NCI-H510A treated with DMSO at 0.1 percent for 48 hours (cell line): ENCODE measurements at places on chromosomes 2 and 18.
A peak's percentile ranks its signal among the peaks of the same experiment; 100 is the strongest.

DNA sequence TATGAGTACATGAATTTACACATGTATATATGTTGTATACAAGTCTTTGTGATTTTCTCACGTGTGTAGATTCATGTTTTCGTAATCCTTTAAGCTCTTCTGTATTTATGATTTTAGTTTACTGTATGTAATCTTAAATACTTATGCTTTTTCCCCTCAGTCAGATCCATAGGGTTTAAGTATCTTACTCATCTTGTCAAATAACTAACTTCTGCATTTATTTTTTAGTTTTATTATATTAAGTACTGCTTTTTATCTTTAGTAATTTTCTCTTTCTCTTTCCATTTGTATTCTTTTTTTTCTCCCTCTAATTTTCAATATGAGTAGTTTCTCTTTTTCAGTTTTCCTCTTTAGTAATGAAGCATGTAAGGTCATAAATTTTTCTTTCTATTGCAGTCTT is 179.4 kb downstream of the LCLAT1 start:
- DNase-seq: no peak

DNA sequence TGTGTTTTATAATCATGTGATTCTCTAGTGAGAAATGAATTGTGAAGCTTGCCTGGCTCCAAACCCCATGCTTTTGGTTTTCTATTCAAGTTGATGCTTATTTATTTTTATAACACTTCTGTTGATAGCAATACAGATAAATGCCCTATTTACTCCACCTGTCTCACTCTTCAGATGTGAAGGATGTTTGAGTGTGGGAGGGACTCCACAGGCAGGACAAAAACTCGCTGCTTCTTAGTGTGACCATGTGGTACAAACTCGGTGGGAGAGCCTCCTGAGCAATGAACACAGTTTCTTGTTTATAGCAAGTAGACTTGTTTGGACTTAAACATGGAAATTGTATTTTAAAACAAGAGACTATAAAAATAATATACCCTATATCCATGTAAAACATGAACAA is 219.7 kb downstream of the GULP1 start:
- DNase-seq: peak; percentile 75

GRCh38 chr2:163884416-163884815 is 148.6 kb upstream of the FIGN start:
- no peak for DNase-seq

DNA sequence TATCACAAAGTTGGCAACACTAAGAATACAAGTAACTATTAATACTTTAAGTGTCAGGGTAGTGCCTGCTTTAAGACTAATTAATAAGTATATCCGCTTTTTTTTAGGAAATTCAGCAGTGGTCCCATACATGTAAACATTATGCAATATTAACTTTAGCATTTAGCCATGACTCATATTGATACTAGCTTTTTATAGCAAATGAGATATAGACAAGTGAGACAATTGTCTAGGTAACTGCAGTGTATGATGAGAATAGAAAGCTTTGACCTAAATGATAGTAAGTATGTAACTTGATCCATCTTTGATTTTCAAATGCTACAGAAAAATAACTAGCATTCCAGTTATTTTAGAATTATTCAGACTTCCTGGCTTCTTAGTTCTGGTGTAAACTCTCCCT is 27.4 kb upstream of the VRK2 start:
- DNase-seq: no peak

GRCh38 chr2:172600557-172601008 is 44.7 kb downstream of the PDK1 start:
- no peak for DNase-seq

GRCh38 chr2:121746071-121746578 is 9.3 kb upstream of the TSN start:
- no peak for DNase-seq

DNA sequence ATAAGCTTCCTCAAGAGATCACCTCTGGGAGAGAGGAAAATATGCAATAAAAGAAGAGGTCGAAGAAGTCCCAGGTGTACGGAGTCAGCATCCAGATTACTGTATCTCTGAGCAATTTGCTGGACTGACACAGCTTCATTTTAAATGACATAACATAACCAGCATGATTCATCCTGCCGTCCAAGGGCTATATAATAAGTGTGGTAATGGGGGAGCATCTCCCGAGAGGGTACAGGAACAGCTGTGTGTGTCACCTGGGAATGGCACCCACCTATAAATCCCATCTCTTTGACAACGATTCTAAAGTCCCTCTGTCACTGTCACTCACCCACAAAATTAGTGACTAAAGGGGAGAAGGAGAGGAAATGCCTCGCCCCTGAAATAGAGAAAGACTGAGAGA is 19.3 kb upstream of the FZD7 start:
- no peak for DNase-seq

DNA sequence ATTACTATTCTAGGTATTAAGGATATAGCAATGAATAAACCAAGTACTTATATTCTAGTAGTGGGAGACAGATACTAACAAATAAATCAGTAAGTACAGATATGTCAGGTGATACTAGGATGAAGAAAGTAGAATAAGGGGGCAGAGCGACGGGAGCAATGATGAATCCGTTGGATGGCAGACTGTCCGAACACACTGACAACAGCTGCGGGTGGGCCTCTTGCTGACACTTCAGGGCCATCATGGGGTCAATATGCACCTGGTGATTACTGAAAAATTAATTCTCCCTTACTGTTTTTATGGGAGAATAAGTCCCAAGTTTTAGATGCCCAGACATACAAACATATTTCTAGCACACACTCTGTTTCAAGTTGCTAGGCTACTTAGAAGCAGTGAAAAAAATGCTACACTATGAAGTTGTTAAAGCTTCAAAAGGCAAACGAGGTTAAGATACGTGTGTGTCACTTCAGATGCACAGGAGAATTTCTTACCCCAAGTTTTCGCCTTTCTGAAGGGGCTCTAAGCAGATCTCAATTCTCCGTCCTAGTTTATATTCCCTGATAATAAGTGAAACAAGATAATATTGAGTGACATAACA is 78.7 kb downstream of the USP40 start:
- DNase-seq: no peak

GRCh38 chr2:15812187-15812780 is 128.1 kb upstream of the MYCN start:
- DNase-seq: no peak

DNA sequence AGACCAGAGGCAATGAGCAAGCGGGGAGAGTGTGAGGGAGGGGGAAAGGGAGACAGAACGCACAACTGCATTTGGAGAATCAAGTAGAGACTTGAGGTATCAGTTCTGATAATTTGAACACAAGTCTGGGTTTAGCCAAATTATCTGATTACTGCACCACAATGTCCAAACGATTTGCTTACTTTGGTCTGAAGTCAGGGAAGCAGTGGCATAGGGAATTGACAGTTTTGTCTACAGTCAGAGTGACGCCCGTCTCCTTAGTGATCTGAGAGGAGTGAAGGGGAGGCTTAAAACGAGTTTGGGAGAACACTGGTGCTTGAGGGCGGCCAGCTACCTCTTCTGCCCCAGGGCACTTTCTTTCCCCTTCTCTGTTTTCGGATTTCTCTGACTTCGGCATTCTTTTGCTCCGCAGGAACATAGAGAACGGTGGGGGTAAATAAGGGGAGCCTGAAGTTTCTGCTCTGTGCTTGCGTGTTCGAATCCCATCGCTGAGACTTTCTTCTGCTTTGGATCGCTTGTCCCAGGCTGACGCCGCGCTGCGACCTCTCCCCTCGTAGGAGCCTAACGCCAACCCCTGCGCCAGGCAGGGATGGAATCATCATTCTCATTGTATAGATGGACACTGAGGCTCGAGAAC is 2.9 kb upstream of the DLX2 start:
- no peak for DNase-seq

DNA sequence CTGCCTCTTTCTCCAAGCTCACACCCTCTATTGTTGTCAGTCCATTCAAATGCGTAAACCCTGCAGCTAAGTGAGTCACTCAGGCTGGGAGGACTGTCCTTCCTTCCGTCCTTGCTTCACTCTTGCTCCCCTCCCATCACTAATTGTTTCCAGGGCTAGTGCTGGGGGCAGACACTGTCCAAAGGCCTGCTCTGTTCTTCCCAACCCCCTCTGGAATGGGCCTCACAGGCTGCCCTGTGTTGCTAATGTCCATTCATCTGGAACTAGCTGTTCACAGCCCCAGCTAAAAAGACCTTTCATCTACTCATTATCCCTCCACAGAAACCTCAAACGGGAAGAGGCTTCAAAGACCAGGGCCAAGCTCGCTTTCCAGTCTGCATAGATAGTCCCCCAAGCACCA is 31.9 kb upstream of the NRP2 start:
- no peak for DNase-seq

- no peak for DNase-seq
These were observed 176.8 kb upstream of the LRP1B start for GRCh38 chr2:142307616-142308115.

DNA sequence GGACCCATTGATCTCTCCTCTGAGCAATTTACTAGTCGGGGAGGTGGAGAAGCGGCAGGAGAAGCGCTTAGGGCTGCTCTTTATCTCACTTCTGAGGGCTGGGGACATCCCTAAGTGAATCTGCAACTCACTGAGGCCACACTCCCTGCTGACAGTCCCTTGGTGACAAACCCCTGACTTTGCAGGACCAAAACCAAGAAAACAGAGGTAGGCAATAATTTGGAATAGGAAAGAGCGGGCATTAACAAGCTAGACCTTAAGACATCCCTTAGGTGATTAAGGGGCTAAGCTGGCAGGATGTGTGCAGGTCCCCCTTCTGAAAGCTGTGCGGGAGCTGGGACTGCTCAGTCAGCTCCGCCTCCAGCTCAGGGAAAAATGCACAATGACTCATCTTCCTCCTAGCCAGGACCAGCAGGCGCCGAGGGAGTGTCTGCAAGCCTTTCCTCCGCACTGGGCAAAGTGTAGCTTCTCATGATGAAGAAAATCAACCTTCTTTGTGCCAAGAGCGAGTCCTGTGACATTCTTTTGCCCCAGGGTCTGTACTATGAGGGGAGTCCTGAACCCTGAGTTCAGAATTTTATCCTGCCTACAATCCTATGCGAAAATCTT is 63.3 kb downstream of the BOD1L2 start:
- peak; percentile 9 for DNase-seq

DNA sequence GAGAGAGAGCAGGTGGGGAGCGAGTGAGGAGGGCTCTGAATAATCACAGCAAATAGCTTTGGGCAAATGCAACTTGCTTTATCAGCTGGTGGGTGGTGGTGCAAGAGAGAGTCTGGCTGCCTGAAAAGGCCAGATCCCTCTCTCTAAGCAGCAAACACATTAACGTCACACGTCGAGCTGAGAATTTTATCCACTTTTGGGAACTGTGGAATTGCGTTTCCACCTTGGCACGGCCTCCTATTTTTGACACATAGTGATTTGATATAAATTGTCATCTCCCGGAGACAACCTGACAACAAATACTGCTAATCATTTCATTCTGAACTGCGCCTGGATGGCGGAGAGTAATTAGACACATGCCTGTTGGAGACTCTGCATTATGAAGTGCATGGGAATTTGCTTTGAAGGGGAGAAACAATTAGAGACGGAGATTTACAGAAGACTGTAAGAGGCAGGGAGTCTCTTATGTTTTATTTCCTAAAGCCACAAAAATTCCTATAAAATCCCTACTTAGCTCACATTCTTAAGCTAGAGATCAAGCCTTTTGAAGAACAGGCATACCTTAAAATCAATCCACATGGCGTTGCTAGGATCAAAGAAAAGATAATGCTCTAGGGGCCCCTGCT is 634.1 kb downstream of the TDRD15 start:
- no peak for DNase-seq

- no peak for DNase-seq
These were observed 1721.9 kb upstream of the SLC39A10 start for GRCh38 chr2:193935114-193935513.

DNA sequence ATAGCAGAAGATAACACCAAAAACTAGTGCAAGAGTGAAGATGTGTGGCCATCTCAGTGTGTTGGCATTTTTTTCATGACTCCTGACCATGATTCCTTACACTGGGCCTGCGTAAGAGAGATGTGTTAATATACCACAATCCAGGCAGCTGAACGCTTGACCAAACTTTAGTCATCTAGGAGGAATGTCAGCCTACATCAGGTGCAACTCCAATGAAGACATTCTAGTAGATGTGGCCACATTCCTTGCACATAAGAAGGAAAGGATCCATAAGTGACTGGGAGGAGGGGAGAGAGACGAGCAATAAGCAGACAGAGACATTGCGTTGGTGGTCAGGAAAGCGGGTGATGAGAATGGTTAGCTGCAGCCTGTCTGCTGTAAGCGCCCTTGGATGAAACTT is 42.6 kb downstream of the CYRIA start:
- DNase-seq: no peak

- DNase-seq: peak; percentile 39
These were observed 59.6 kb downstream of the NCK2 start for GRCh38 chr2:105804266-105804665.

- DNase-seq: no peak
These were observed 103.6 kb upstream of the SERPINE2 start for GRCh38 chr2:224142397-224143312.

DNA sequence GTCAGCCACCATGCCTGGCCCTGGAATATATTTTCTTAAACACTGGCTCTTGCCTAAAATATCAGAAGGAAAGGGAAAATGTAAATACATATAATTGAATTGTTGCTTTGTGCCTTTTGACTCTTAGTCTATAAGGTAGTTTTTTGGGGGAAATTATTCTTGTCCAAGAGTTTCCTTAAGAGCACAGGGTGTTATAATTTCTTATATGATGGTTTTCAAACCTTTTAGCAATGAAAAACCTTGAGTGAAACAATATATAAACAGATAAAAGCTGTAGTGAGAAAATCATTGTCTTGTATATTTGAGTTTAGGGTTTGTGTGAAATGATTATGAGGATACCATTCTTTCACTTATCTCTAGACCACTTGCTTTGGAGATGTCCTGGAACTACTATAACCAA is 40.2 kb downstream of the DDX1 start:
- DNase-seq: no peak

DNA sequence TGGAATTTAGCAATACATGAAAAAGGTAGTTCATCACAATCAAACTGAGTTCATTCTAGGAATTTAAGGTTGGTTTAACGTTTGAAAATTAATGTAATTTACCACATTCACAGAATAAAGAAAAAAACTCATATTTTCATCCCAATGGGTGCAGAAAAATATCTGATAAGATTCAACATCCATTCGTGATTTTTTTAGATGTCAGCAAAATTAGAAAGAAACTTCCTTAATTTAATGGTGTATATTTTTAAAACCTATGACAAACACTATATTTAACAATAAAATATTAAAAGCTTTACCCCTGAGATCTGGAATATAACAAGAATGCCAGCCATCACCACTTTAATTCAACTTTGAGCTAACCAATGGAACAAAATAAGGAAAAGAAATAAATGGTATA is 208.7 kb upstream of the CHAC2 start:
- no peak for DNase-seq

DNA sequence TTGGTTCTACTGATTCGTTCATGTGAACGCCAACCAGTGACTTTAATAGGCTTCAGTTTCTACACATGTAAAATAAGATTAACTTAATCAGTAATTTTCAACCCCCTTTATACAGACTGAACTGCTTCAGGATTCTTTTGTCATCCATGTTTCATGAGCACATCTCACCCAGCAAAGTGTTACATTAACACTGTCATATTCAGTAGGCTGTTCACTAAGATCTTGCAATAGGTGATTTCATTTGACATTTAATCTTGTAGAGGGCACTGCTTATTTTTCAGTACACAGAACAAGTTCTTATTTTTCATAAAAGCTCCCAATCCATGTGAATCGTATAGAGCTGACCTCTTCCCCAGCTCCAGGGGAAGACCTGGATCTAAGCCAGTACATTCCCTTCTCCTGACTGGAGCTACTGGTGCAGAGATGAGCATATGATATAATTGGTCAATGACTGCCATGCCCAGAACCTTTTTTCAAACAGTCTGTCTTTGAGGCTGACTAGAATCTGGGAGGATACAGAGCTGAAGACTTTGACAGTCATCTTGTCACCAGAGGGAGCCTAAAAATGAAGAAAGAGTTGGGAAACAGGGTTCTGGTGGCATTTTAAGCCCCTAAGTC is 72.2 kb upstream of the CHRNA1 start:
- DNase-seq: no peak
